Upper lobe of left lung (tissue), 6 donors: ENCODE measurements at places on chromosomes 16 and 17.
A peak's percentile ranks its signal among the peaks of the same experiment; 100 is the strongest.

- no peak for DNase-seq
Measured at GRCh38 chr16:89765292-89765830, 44.0 kb downstream of the ZNF276 start.

DNA sequence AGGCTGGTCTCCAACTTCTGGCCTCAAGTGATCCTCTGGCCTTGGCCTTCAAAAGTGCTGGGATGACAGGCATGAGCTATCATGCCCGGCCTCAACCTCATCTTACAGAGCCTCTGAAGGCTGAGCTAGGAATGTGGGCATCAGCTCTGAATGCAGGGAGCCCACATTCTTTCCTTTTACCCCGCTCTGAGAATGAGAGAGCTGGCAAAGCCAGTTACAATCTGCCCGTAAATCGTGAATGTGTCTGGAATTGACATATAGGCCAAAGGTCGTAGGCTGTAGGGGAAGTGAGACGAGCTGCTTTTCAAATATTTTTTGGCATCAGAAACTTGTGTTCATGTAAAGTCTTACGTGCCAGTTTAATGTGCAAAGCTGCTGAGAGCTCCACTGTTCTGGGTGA, 4.5 kb downstream of the TMEM238L start:
- DNase-seq, result no peak

DNA sequence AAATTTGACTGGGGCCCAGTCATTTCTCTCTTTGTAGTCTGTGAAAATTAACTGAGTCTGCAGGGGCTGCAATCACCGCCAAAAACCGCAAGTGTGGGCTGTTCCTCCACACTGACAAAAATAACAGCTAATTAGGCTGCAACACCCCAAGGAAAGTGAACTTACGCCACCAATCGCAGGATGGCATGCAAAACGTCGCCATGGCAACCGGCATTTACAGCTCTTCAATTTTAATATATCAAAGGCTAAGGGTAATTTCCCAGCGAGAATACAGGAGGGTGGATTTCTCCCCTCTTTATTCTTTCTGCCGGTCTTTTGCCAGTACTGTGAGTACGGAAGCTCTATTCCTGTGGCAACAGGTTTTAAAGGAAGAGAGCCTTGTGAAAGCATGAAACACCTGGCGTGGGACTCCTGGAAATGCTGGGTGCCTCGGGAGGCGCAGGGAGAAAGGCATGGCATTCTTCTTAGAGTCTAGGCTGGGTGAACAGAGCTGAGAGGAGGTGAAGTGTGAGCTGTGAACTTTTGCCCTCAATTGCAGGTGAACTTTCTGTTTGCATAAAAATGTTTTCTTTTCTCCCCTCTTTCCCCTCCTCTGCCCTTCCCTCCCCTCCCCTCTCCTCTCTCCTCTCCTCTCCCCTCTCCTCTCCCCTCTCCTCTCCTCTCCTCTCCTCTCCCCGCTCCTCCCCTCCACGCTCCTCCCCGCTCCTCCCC, 399.7 kb downstream of the XYLT1 start:
- DNase-seq, result peak; percentile 63

DNA sequence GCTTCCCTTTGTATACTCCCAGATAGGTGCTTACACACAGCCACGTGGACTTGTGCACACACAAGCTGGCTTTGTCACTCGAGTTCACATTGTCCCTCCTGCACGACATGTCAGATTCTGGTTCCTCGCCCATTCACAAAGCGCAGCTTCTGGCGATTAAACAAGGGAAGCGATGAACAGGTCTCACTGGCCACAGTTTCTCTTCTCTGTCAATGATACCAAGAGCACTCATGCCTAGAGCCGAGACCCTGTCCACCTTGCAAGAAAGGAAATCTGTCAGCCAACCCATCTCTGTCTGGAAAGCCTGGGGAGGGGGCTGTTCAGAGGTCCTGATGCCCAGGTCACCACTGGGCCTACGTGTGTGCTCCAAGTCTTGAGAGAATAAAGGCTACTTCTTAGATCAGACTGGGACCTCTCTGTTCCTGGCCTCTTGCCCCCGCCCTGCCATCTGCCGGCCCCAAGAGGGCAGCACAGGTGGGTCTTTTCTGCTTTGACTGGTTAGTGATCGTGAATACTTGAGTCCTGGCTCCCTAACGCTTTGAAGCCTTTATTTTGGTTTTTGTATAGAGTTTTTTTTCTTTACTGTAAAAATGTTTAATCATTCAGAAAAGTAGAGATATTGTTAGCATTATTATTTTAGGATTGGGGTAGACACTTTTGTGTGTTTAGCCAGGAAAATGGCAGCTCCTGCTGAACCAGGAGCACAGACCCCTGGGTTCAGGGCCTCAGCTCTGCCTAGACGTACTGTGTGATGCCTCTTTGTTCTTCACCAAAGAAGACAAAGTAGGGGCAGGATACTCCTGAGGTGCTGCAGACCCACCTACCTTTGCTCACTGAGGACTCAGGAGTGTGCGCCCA, 104.7 kb downstream of the MRM1 start:
- no peak for DNase-seq

DNA sequence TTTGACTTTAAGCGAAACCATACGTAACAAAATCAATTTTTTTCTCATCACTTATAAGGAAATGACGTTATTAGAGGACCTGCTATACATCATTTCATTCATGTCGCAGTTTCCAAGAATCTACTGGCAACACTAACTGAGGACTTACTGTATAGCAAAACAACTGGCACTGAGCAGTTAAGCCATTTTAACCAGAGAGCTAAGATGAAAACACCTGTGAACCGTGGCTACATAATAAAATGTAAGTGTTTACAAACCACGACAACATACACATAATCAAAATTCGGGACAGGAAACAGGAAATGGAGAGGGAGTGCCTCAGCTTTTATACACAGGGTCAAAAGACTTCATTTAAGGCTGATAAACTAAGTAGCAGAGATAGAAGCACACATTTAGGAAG, 29.5 kb downstream of the METTL16 start:
- DNase-seq, result no peak

DNA sequence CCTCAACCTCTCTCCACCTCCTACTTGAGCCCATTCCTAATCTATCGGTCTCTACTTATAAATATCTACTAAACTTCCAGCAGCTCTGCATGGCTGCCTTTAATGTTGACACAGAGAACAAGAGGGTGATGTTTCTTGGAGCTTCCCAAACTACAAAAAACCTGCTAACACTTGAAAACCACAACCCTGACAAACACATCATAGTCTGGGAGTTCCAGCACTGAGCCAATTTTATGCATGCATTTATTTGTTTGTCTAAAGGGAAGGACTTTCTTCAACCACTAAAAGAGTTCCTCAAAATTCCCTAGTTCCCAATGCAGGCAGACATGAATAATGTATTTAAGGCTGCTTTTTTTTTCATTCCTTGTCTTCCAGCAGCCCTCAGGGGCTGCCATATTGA, 331.8 kb upstream of the XYLT1 start:
- no peak for DNase-seq

DNA sequence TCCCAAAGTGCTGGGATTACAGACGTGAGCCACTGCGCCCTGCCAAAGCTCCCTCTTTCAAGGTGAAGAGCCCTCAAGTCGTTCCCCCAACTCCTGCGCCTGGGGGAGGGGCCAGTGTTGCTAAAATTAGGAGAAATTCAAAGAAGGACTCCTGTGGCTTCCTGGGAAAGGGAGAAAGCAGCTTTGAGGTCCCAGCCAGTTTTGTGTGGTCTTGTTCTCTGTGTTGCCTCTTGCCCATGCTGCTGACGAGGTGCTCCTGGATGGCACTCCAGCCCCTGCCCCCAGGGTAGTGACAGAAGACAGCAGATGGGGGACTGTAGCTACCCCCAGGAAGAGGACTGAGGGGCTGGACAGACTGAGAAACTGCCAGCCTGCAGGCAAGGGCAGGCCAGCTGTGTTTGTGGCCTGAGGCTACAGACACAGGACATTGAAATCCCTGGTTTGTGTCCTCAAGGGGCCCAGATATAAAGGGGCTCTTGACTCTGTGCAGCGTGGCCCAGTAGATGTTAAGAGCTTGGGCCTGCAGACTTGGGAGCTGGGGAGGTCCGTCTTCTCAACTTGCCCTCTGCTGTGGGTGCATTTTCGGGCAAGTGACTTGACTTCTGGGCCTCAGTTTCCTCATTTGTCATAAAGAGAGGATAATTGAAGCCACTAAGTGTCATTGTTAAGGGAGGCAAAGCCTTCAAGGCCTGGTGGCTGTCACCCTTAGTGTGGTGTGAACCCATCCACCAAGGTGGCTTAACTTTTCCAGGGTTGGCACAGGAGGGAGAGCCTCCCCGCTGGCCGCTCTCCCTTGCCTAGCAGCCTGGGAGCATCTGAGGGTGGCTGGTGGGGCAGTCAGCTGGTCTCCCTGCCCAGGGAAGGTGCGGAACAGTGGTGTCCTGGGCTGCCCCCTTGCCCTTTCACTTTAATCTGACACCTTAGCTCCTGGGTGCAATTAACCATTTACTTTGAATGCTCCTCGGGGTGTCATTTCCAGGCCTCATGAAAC, 4.1 kb downstream of the UBALD2 start:
- no peak for DNase-seq

DNA sequence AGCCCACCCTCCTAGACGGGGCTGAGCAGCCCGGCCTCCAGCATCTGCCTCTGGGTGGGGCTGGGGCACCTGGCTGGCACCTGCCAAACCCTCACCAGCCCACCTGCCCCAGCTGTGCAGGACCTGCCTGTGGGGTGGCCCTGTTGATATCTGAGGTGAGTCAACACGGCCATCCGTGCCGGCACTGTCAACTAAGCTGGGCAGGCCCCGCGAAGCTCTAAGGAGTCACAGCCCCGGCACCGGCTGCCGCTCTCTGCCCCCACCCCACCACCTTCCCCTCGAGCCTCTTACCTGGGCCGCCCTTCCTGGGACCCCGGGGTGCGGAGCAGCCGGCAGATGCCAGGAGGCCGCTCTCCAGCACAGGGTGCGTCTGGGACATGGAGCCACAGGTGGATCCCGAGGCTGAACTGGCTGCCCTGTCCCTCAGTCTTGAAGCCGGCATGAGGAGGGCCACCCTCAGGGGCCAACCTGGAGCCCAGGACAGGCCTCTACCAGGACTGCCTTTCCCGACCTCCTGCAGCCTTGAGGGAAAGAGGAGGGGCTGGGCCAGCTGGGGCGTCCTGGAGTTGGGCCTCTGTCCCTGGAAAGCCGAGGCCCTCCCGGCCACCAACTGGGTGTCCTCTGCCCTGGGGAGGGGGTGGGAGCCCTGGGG, 515 bp downstream of the CBFA2T3 start:
- DNase-seq, result peak; percentile 77

DNA sequence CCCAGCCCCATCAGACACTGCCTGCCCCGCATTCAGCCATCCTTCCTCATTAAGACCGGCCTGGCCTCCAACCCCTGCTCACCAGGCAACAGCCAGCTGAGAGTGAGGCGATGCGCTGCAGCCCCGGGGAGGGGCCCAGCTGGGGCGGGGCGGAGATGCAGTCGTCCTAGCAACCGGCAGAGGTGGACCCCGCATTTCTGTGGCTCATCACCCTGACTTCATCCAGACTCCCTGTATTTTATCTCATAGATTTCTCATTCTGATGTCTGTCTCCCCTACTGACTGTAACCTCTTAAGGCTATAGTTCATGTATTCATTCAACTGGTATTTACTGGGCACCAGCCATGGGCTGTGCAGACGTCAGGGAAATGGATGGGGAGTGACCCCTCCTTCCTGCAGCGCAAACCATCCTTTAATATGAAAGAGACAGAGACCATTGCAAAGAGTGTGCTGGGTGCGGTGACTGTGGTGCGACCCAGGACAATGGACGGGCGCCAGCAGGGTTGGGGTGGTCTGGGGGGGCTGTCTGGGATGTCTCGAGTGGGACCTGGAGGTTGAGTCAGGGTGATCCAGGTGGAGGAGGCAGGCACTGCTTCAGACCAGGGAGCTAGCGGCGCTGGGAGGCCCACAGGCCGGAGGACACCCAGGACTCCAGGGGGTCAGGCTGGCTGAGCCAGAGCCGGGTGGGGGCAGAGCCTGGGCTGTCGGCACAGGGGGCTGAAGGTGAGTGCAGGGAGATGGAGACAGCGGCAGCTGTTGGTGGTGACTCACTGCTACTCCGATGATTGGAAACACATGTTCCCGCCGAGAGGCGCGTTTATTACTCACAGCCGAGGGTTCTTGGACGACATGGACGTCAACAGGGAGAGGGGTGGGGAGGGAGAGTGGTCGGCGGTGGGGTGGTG, 10.5 kb upstream of the TIMP2 start:
- DNase-seq, result no peak

DNA sequence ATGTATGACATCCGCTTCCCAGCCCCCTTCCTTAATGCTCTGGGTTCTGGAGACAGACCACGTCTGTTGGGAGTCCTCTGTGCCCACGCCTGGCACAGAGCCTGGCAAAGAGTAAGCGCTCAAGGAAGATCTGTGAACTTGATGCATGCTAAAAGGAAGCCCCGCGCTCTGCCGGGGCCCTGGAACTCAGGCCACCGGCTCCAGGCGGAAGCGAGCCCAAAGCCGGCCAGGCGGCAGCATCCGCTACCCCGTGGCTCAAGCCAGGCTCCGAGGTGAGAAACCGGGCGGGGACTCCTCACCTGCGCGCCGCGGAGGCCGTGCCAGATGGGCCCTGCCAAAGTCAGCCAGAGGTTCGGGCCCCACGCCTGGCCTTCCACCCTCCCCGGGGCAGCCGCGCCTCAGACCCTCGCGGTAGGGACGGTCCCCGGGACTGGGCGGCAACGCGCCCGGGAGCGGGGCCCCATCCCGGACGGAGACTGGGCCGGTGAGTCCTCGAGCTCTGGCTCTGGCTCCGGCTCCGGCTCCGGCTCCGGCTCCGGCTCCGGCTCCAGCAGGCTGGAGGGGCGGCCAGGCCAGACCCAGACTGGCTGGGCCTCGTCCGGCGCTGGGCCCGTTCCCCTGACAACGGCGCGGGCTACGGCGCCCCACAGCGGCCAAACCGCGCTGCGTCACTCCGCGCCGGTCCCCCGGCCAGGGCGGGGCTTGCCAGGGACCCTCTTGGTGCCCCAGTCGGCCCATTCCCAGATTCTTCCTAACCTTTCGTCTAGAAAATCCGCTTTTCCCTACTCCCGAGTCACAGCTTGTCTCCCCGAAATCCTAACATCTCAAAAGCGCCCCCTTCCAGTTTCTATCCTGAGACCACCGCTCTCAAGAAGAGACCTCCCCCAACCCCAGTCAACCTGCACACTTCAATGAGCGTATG, at the start of gene ZDHHC1:
ZDHHC1 (minus strand) TSS at position 606 of the 922 bp plus-strand sequence. CDS start 8,702 bp downstream, outside the sequence.
- DNase-seq, result peak; percentile 73

GRCh38 chr17:50871898-50872297, 5.7 kb upstream of the TOB1 start:
- no peak for DNase-seq

- peak; percentile 77 for DNase-seq
Measured at GRCh38 chr16:3485821-3486505, 9.3 kb downstream of the C16orf90 start.

GRCh38 chr16:4115949-4116318, 308 bp downstream of the ADCY9 start:
- no peak for DNase-seq

DNA sequence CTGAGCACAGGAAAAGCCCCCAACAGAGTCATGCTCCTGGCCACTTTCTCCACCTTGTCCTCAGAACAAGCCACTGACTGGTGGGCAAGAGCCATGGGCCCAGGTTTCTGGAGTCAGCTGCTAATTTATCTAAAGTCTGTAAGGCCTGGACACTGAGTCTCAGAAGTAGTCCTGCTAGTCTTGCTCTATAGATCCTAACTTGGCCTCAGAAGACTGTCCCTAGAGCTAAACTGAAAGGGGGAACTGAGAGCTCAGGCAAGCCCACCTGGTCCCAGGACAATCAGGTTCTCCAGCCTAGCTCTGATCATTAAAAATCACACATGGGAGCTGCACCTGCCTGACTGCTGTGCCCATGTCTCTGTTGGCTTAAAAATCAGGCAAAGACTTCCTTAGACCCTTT, 485.8 kb downstream of the SLC39A11 start:
- no peak for DNase-seq
